Stomach (tissue), 19 donors: ENCODE measurements at places on chromosomes 5 and 9. TPM values are rescaled to one million over a fixed set of nuclear protein-coding genes. Genes with fewer than 3 reads are reported as not detected.
A peak's percentile ranks its signal among the peaks of the same experiment; 100 is the strongest.

- no peak overlapping the region for H3K4me3 ChIP-seq
- no peaks in the 10 kb centered on the region for H3K36me3 ChIP-seq
- H3K27ac ChIP-seq: no peak overlapping the region
- no peaks in the 10 kb centered on the region for H3K4me1 ChIP-seq
These were observed 172.2 kb downstream of the TRPM3 start for GRCh38 chr9:70949239-70949638.

DNA sequence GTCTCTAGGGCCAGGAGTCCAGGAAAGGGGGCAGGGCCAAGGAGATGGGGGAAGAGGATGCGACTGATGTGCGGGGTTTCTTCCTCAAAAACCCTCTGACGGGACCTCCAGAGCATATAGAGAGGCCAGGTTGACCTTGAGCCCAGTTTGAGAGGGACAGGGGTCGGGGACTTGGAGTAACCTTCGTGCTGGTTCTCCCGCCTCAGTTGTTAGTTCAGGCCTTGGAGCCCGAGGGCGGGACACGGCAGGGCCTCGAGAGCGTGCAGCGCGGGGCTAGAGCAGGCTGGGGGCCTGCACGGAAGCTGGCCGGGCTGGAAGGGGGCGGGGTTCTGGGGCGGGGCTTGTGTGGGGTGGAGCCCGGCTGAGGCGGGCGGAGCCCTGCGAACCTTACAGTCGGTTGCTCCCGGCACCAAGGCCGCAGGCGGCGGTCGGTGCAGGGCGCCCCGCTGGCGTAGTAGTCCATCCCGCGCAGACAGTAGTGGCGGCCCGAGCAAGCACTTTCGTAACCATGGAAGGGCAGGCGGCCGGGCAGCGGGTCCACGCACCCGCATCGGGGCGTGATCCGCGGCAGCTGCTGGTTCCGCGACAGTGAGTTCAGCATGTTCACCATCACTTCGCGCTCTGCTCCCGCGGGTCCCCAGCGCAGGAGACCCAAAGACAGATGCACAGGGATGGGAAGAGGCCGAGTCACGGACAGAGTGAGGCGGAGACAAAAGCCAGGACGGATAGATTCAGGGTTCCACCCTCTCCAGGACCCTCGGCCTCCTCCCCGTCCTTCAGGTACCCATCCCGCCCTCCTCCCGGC lies 4.0 kb upstream of the MYORG start:
- no peaks in the 10 kb centered on the region for H3K27me3 ChIP-seq
- H3K36me3 ChIP-seq: no peaks in the 10 kb centered on the region
- peak overlapping the region; percentile 78 for H3K27ac ChIP-seq
- peak; percentile 94 for DNase-seq
- peaks cover 39% of the 10 kb centered on the region for H3K4me1 ChIP-seq
- H3K4me3 ChIP-seq: peak overlapping the region; percentile 64

- H3K36me3 ChIP-seq: no peaks in the 10 kb centered on the region
- no peak overlapping the region for H3K4me3 ChIP-seq
- no peak overlapping the region for H3K27ac ChIP-seq
- no peak for DNase-seq
These were observed 102.5 kb downstream of the ST8SIA4 start for GRCh38 chr5:100800562-100800961.

DNA sequence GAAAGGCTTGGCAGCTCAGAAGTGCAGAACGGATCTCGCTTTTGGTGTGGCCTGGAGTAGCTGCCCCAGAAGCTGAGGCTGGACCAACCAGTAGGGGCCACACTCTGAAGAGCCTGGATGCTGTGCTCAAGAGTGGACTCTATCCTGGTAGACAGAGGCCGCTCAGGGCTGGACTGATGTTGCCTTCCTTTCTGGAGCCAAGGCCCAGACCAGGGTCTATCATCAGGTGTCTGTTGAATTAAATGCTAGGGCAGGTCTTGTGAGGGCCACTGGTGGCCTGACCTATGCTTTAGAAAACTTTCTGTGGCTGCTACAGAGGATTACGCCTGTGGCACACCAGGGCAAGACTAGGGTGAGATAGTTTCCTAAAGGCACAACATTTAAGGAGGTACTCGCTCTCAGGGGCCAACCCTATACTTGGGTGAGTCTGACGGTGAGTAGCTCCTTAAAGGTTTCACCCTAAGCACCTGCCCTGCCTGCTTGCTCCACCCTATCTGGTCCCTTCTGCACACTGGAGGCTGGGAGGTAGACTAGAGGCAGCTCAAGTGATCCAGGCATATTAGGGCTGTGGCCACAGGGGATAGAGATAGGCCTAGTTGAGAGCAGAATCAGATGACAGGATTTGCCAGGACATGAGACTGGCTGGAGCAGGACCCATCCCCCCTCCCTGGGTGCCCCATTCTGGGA lies 9.8 kb upstream of the IRF1 start:
- peak overlapping the region; percentile 100 for H3K27ac ChIP-seq
- no peak overlapping the region for H3K4me3 ChIP-seq
- H3K27me3 ChIP-seq: no peaks in the 10 kb centered on the region

- no peaks in the 10 kb centered on the region for H3K36me3 ChIP-seq
- no peak overlapping the region for H3K4me3 ChIP-seq
- DNase-seq: no peak
- H3K4me1 ChIP-seq: no peaks in the 10 kb centered on the region
These were observed 334.0 kb downstream of the ASTN2 start for GRCh38 chr9:117080765-117081390.

DNA sequence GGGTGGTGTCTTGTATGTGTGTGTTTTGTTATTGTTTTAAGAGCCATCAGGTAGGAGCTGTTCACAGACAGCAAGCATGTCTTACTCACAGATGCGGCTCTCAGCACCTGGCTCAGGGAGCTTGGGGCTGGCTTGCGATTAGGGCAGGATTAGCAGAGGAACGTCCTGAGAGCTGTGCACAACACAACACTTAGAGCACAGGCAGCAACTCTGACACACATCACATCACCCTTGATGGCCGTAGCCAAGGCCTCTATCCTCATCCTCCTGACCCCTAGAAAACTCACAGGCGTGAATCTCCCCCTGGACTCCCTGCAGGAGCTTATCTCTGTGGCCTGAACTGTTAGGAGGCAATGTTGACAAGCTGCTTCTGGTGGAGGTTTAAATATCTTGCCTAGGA lies 7.1 kb upstream of the IL17B start:
- H3K27ac ChIP-seq: peak overlapping the region; percentile 81
- H3K4me1 ChIP-seq: peaks cover 72% of the 10 kb centered on the region
- no peak overlapping the region for H3K4me3 ChIP-seq
- DNase-seq: no peak

DNA sequence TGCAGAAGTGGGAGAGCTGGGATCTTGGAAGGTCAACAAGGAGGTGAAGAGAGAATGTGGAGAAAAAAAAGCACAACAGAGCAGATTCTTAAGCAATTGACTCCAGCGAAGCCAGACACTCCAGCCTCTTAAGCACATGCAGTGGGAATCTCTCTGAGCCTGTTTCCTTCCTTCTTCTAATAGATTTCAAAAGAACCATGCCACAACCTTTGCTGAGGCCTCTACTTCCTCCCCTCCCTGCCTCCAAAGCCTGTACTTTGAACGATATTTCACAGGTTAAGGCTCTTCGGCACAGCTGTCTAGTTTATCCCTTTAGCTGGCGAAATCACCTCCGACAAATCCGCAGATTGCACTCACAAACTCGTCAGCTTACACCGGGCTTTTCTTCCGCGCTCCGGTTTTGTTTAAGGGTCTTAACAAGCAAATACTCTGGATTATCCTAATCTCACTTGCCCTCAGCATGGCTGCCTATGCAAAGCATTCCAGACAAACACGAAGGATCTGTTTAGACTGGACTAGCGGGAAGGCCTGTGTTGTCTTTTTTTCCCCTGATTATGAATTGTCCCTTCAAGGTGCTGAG lies 211.6 kb upstream of the PANK3 start:
- no peak for DNase-seq
- H3K27ac ChIP-seq: no peak overlapping the region
- H3K36me3 ChIP-seq: no peaks in the 10 kb centered on the region
- no peaks in the 10 kb centered on the region for H3K4me1 ChIP-seq

GRCh38 chr9:70479880-70480291 lies 65.4 kb upstream of the KLF9 start:
- peaks cover 70% of the 10 kb centered on the region for H3K4me1 ChIP-seq
- H3K36me3 ChIP-seq: no peaks in the 10 kb centered on the region
- H3K27ac ChIP-seq: peak overlapping the region; percentile 97
- DNase-seq: peak; percentile 25

- no peaks in the 10 kb centered on the region for H3K4me1 ChIP-seq
- H3K27me3 ChIP-seq: no peaks in the 10 kb centered on the region
- no peaks in the 10 kb centered on the region for H3K36me3 ChIP-seq
These were observed 84.5 kb upstream of the VCAN start for GRCh38 chr5:83387041-83387440.

GRCh38 chr9:8389531-8389930 lies 590.0 kb upstream of the DMAC1 start:
- H3K27me3 ChIP-seq: no peaks in the 10 kb centered on the region
- no peak for DNase-seq
- H3K36me3 ChIP-seq: no peaks in the 10 kb centered on the region
- H3K27ac ChIP-seq: no peak overlapping the region
- H3K4me1 ChIP-seq: no peaks in the 10 kb centered on the region

Gene FIBCD1
- not detected for total RNA-seq

Gene CDHR2
- total RNA-seq: 9.8 TPM

Gene SELENOP
- total RNA-seq: 395 TPM

Gene CCNG1
- 131 TPM for total RNA-seq

Gene OCLN
- total RNA-seq: 81.9 TPM
